Glomerular endothelial cell (primary cell): ENCODE measurements at places on chromosomes 6 and 20.

DNA sequence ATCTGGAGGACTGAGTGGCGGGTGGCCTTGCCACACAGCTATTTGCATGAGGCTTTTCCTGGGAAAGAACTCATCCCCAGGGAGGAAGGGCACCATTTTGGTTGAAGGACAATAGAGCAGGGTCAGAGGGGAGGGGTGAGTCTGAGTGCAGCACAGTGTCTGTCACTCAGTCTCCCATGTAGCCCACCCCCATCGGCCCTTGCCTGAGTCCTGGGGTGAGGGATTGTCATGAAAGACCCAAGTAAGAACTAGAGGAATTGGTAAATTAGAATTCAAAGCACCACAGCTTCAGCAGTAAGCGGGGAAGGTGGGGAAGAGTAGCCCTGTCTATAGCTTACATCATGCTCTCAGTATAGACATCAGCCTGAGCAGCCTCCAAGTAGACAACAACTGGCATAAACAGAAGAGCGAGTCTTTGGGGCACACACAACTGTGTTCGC is 90.4 kb upstream of the TMEM30A start:
- no peak for DNase-seq

GRCh38 chr20:5171064-5171789 is 44.4 kb downstream of the CDS2 start:
- DNase-seq: no peak

DNA sequence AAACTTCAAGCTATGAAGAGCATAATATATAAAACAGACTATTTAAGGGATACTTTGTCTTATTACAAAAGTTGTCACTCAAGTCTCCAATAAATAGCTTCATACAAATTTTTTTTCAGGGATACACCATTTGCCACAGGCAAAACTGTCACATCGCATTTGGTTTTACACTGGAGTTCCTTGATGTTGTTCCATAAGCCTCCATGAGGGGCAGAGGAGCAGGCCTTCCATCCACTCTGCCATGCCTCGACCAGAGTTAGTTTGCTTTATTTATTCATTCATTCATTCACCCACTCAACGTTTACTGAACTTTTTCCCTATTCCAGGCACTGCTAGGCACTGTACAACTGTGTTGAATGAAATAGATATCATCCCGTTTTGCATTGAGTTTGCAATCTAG is 246.6 kb downstream of the PHF3 start:
- DNase-seq: no peak

DNA sequence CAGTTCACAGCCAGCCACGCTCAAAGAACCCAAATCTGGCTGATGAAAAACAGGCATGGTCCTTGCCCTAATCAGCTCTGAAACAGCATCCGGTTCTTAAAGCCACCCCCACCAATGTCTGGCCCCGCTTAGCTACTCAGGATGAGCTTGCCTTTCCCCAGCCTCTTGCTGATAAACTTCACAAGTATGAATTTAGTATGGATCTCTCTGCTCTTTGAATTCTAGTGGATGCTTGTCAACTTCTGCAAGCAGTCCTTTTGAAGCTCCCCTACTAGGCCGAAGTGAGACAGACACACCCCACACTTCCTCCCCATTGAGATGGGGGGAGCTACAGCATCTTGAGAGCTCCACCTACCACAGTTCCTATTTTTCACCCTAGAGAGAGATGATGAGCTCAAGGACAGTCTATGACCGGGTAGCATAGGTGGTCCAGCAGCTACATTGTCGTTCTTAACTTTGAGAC is 36.7 kb downstream of the EBF4 start:
- DNase-seq: no peak

- DNase-seq: no peak
Measured at GRCh38 chr6:93293460-93293859, 125.9 kb downstream of the EPHA7 start.

DNA sequence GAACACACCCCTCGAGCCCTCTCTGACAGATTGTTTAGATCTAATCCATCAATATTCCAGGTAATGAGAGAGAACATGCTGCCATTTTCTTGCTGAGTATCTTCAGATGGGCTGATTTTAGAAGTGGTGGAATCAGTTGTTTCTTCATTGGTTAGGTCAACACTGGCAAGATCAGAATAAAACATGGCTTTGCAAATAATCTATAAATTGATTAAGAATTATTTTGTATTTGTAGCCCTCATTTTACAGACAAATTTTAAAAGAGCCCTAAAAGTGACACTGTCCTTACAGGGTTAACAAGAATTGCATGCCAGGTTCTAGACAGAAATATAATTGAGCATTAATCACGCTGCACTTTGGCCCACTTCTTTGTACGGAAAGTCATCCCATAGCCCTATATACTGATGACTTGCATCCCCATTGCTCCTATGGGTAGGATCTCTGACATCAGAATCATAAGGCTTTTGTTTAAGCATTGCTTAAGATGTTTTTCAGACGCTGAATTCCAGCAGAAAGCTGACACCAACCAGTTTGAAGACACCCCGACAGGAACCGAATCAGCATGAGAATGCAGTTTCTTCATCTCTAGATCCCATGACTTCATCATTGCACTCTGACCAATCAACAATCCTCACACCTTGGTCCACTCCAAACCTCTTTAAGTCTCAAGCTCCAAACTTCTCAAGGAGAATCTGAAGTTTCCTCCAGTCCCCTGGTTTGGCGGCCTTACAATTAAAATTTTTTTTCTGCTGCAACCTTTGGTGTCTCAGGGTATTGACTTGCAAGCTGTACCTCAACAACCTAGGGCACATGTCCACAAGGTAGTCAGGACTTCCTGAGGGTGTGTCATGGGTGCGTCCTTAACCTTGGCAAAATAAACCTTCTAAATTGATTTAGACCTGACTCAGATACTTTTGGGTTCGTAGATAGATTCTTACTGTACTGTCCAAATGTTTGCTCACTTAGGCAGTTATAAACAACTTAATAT is 7.8 kb downstream of the TDP2 start:
- DNase-seq: no peak
